ENCODE measurements at places on chromosomes 16 and 17.

GRCh38 chr16:2904100-2904921 lies 7.4 kb upstream of the FLYWCH1 start:
- DNase-seq = peak; percentile 57

DNA sequence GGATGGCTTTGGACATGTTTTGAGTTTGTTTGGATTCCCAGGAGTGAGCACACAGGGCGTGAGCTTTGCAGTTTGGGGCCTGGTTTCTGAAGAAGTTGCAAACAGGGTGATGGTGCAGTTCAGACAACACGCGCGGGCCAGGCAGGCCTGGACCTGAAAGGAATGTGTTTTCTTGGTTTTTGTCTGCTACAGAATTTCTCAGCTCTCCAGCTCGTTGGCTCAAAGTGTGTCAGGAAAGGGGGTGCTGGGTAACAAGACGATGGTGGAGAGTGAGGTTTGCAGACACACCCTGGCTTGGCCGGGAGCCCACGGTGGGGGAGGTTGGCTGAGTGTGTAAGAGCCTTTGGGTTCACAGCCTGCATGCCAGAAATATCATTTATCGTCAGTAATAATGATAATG lies 82.3 kb downstream of the CMIP start:
- DNase-seq = no peak

GRCh38 chr17:59073972-59074371 lies 32.7 kb downstream of the TRIM37 start:
- DNase-seq = no peak

GRCh38 chr16:71564335-71564967 lies 12.4 kb downstream of the TAT start:
- no peak for DNase-seq
